ENCODE measurements at places on chromosomes 2 and 18.

DNA sequence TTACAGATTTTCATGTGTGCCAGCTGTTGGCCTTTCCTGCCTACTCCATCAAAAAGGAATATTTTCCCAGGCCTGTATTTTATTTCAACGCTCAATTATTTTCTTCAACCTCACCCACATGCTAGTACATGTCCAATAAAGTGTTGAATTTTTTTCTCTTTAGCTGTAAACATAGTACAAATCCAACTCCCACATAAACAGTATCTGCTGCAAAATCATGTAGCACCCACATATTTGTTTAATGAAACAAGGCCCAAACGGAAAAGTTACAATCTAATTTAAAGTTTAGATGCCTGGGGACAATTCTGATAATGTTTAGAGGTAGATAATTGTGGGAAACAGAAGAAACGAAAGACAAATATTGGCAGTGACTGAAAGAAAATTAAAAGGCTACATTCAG is 275.4 kb upstream of the ACVR2A start:
- no peak for DNase-seq

DNA sequence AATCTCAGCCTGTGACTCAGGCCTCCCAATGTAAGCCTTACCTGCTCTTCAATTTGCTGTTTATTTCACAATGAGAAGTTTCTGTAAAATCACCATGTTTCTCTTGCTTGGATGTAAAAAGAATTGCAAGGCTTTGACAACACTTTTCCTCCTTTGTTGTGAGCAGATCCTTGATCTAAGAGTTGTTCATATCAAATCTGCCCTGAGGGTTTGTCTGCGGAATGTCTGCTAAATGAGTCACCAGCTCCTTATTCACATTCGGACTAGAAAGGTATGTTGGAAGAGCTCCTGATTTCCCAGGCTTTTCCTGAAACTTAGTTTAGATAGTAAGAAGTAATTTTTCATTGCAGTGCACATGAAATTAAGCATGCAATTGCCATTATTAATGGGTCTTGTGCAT is 268.2 kb upstream of the TCF4 start:
- peak; percentile 89 for DNase-seq

GRCh38 chr2:187502467-187502866 is 51.8 kb downstream of the TFPI start:
- DNase-seq, result no peak

DNA sequence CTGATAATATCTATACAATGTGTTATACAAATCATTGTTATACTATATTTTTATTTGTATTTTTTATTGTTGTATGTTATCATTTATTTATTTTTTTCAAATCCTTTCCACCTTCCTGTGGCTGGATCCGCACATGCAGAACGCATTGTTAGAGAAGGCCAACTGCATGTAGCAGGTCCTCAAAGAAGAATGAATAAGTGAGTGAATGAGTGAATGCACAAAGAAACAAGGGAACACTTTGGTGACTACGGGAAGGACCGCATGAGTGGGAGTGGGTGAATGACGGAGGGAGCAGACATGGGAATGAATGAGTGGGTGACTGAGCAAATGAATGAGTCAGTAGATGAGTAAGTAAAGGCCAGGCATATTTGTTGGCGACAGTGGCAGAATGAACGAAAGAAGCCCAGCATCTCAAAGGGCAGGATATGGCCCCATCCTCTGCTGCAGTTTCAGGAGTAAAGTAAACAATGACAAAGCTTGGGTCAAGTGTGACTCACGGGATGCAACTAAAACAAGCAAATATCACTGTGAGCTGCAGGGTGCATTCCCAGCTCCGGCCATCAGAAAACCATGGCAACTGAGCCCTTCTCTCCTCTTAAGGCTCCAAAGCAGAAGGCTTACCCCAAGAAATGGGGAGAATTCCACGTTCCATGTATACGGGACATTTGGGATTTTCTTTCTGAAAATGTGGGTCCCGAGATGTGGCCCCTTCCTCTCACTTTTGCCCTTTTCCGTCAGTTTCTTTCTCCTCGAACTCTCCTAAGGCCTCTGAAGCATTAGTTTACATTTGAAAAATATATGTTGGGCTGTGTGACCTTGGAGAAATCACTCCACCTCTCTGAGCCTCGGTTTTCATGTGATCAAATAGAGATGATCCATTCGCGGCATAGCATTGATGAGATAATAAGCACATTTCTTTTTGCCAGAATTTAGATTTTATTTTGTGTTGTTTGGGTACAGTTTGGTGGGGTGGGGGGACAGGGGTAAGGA is 24.5 kb downstream of the KCNF1 start:
- peak; percentile 98 for DNase-seq

DNA sequence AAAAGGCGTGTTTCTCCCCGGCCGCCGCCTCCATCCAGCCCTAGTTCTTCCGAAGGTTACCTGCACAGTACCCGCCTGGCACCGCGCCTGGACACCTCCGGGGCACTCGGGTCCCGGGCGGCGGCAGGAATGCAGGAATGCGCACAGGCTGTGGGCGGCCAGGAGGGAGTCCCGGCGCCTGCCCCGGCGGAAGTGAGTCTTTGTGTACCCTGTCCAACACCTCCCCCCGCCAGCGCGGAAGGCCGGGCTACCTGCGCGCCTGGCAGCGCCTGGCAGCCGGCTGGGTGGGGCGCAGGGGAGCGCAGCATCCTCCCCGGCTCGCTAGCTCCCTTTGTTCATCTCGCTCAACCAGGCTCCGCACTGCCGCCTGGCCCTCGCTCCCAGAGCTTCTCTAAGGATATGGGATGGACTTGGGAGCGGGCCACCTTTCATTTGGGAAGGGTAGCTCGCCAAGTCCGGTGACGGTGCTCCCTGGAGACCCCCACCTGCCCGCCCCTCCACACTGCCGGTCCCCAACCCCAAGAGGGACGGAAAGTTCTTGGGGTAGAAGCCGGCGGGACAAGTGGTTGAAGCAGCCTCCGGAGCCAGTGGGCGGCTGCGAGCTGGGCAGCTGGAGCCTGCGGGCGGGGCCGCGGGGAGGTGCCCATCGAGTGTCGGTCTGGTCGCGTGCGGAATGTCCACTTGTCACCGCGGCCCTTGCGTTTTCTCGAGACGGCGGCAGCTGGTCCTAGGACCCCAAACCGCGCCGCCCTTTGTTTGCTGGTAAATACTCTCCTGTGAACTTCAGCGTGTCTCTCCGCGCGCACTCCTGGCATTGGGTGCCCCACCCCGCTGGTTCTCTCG is 1.2 kb upstream of the ST6GAL2 start:
- peak; percentile 59 for DNase-seq

GRCh38 chr18:59950215-59950944 is 50.6 kb downstream of the PMAIP1 start:
- peak; percentile 54 for DNase-seq

GRCh38 chr2:96815326-96816126 is 542 bp upstream of the CNNM3 start:
- DNase-seq, result peak; percentile 53

- DNase-seq, result no peak
Observed at GRCh38 chr18:48058486-48058885, 128.0 kb upstream of the SMAD2 start.

DNA sequence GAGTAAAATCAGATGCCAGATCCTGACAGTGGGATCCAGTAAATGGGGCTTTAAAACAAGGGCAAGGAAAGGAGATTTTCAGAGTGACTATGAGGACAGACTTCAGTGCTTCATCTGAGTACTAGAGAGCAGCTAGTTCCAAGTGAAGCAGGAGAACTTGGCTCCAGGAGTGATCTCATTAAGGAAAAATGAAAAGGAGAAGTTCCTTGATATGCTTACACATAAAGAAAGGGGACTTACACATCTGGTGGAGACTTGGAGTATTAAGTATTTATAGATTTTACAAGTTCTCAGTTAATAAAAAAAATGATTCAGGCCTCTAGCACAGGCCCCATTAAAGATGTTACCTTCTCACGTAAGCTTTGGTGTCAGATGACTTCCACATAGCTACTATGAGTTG is 105.8 kb downstream of the ICOS start:
- no peak for DNase-seq

DNA sequence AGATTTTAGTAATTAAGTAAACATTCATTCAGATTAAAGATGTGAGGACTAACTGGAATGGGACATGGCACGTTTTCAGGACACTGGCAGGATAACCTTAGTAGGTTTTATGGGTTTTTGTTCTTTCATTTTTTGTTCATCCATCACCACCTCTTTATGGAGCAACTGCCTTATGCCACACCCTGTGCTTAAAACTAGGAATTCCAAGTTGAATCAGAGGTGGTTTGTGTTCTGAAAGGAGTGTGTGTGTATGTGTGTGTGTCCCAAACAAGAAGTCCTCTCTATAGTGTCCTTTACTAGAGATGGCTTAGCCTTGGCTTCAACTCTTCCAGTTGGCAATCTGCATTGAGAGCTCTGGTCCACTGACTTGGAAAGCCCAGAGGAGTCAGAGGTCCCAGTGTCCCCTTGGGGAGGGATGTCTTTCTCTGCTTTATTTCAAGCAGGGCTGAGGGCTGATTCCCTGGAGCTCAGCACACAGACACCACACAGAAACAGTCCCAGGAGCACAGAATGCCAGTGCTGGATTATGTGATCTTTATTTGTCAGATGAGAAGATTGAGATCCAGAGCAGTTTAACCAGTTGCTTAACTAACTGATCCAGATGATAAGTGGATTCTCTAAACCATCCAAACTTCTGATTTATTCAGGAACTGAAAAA is 25.2 kb downstream of the RHOB start:
- DNase-seq, result no peak

GRCh38 chr2:127581050-127581345 is 45.5 kb downstream of the MYO7B start:
- no peak for DNase-seq

GRCh38 chr18:70671889-70672565 is 383.2 kb downstream of the SOCS6 start:
- no peak for DNase-seq

DNA sequence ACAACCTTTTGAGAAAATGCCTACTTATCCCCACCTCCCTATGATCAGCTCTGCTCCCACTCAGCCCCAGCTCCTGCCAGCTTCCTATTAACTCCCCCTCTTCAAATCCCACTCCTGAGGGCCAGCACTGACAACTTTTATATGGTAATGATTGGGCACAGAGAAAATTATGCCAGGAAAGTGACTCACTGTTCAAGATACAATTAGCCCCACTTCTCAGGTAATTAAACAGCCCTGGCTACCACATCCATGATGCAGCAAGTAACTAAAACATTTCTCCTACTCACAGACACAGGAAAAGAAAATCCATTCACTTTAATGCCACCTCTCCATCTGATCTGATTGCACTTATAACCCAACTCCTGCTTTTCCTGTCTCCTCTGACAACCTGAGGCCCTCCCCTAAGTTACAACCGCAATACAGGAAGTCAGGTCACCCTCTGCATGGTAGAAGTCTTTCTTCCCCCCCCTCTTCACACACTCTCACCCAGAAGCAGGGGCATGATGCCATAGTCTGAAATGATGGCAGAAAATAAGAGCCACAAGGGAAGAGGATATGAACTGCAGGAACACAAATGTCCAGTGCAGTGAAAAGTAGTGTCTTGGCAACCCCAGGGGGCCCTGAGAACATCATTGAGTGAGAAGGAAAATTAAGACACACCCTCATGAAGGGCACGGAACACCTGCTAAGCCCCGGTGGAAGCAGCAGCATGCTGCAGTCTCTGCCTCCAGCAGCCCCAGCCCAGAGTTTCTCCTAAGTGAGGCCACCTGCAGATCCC is 54.4 kb downstream of the STK39 start:
- peak; percentile 70 for DNase-seq

DNA sequence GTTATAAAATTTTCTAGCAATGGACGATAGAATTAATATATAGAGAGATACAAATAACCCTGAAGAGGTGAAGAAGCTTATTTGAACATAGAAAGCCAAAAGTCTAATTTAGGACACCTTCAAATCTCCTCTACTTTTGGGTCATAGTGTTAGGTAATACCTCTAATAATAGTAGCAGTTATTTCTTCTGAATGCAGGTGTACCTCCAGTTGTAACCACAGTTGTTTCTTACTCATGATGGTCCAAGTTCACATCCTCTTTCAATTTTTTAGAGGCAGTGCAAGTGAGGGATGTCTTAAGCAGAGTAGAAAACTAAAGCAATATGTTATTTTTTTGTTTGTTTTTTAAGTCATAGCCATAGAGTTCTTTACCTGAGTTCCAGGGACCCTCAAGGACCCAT is 429.5 kb downstream of the CCDC85A start:
- DNase-seq, result no peak

DNA sequence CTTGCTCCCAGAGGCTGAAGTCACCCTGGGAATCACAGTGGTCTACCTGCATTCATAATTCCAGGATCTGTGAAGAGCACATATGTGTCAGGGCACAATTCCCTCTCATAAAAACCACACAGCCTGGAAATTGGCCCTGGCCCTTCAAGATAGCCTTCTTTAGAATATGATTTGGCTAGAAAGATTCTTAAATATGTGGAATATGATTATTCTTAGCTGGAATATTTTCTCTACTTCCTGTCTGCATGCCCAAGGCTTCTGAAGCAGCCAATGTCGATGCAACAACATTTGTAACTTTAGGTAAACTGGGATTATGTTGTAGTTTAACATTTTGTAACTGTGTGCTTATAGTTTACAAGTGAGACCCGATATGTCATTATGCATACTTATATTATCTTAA is 24.2 kb downstream of the ICOS start:
- no peak for DNase-seq

- no peak for DNase-seq
Observed at GRCh38 chr2:2827046-2827636, 496.1 kb upstream of the MYT1L start.

DNA sequence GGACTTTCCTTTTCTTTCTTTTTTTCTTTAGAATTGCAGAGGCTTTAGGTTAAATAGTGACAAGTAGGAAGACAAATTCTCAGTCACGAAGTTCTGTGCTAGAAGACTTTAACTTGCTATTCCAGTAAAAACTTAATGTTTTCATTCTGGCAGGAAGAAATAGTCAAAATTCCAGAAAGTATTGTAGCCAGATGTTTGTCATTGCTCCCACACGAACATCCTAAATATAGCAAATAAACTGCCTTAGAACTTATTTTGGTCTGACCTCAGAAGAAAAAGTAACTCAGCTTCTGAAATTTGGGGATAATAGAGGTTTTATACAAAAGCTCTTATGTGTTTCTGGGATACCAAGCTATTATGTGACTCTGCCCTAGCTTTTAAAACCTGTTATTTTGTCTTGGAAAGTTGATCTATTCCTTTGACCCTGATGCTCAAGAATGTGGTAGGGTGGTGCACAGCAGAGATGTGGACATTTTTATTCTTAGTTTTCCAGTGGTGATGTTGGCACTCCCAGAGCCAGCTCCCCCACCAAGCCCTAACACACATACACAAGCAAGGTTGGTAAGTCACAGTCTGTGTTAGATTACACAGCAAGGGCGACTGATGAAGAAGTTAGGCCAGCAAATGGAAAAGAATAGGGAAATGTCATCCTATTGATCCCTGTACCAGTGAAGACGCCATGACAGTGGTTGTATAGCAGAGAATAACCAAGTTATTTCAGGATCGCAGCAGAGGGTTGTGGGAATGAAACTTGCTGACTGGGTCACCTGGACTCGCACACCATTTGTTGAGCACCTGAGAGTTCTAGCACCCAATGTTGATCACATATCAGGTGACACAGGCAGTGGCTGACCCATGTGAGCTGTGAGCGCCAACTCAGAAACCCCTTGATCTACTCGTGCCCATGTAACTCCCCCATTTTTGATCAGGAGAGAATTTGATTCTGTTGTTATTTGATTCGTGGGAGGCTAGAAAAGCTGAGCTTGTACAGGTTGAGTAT is 23.7 kb downstream of the FARP2 start:
- DNase-seq, result peak; percentile 34

GRCh38 chr2:109009920-109010610 is 21.0 kb upstream of the EDAR start:
- peak; percentile 40 for DNase-seq

Measured in foreskin fibroblast (primary cell).